Fibroblast of skin of left biceps (primary cell): ENCODE measurements at places on chromosomes 2 and 18.
A peak's percentile ranks its signal among the peaks of the same experiment; 100 is the strongest.

- peak; percentile 48 for DNase-seq
Measured at GRCh38 chr2:212032032-212032431, 506.6 kb downstream of the ERBB4 start.

GRCh38 chr2:167190053-167190452 lies 301.8 kb downstream of the XIRP2 start:
- no peak for DNase-seq

DNA sequence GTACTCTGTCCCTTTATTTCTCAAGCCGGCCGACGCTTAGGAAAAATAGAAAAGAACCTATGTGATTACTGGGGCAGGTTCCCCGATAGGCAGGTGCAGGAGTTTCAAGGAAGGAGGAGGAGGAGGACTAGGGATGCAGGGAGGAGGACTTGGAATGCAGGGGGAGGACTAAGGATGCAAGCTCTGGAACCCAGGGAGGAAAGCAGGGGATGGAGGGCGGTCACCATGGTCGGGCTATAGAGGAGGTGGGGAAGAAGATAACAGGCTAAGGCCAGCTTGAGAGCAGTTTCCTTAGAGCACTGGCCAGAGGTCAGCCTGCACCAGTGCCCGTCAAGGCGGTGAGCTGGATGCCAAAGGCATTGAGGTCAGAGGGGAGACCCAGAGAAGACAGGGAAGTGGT lies 18.7 kb upstream of the B3GNT7 start:
- DNase-seq: no peak

GRCh38 chr2:176066645-176067588 lies 16.8 kb downstream of the EVX2 start:
- no peak for DNase-seq

- no peak for DNase-seq
Measured at GRCh38 chr2:176978921-176979320, 233.7 kb upstream of the HNRNPA3 start.

DNA sequence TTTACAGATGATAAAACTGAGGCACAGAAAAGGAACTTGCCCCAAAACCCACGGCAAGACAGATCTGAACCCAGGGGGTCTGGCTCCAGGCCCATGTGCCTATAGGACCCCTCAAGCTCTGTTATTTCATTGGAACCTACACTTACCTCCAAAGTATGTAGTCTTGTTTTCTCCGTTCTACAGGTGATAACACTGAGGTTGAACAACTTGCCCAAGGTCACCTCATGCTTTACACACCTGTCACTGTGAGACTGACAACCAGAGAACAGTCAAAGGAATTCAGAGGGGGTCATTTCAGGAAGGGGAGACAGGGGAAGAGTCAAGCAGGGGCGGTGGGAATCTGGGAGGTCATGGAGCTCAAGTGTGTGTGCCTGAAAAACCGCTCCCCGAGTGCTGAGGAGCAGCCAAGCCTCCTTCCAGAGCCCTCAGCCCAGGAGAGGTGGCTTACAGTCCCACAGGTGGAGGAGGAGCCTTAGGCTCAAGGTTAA lies 47.7 kb downstream of the SERTAD2 start:
- DNase-seq: no peak

DNA sequence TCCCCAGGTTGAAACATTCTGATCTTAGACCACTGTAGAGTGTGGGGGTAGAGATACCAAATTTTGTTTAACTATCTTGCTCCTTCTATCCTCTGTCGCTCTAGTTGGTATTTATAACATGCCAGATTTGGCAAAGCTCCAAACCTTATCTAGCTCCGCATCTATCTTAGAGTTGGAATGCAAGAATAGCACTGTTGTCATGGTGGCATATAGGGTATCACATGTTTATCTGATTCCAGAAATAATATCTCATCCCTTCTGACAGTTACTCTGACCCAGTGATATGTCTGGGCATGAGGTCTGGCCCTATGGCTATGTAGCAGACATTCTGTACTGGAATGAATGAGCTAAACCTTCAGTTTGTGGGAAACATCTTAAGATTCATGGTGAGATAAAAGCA lies 51.7 kb downstream of the CABYR start:
- DNase-seq: no peak

DNA sequence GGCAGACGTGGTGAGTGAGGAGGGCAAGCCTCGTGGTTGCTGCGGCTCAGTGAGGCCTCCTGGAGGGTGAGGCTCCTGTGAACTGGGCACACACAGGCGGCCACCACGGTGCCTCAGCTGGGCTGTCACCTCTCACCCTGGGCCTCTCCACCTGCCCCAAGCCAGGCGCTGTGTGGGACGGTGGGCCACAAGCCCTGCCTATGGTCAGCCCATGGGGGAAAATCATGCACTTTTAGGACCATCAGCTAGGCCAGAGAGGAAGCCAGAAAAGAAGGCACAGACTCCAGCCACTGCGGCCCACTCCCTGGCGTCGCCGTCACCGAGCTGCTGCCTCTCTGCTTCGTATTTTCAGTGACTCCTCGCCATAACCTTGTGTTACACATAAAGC lies 28.5 kb upstream of the HS6ST1 start:
- DNase-seq: no peak

GRCh38 chr2:103167599-103167998 lies 405.8 kb downstream of the TMEM182 start:
- no peak for DNase-seq

DNA sequence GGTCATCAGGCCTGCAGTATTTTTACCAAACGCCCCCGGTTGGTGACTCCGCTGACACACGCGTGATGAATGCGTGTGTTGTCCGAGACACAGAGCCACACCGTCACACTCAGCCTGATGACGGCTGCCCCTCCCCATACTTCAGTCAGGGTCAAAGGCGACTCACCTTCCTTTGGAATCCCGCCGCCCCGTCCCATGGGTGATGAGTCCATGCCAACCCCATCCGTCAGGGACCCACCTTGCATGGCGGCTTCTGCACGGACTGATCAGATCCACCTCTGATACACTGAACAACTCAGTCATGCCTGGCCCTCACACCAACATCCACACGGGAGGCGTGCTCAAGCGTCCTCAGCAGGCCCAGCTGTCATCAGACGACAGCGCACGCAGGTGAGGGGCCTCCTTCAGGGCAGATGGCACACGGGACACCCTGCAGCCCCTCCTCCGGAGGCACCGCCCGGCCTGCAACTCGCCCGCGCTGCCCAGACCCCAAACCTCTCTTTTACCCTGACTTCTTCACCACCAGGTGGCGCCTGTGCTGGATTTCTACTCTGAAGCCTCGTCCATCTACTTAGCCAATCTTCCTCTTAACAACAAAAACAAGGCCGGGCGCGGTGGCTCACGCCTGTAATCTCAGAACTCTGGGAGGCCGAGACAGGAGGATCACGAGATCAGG lies 89.2 kb downstream of the ZNF516 start:
- DNase-seq: no peak

- peak; percentile 94 for DNase-seq
Measured at GRCh38 chr18:3816610-3817363, 366.8 kb downstream of the TGIF1 start.

- DNase-seq: no peak
Measured at GRCh38 chr18:77223221-77223639, 26.4 kb upstream of the GALR1 start.

DNA sequence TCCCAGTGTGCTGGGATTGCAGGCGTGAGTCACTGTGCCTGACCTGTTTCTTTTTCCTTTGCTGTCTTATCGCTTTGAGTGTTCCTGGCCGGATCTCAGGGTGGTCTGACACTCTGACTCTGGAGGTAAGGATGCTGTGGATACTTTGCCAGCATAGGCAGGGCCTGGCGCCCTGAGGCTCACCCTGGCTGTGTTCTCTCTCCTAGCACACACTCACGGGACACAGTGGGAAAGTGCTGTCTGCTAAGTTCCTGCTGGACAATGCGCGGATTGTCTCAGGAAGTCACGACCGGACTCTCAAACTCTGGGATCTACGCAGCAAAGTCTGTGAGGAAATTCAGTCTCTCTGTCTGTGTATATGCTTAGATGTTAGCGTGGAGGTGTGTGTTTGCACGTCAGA lies 18.0 kb upstream of the SAG start:
- no peak for DNase-seq

DNA sequence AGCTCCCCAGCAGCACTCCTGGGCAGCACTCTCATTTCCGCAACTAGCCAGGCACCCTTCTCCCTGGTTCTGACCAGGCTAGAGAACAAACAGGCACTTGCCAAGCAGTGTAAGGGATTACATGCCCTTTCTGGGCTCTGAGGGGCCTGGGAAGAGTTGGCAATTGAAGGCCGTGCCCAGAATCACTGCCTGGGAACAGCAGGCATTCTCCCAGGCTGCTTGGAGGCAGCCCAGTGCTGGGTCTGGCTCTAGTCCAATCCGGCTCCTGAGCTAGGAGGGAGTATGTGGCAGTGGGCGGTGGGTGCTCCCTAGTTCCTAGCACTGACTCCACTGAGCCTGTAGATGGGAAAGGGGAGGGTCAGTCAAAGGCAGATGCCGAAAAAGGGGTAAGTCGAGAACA lies 34.1 kb upstream of the SP3 start:
- DNase-seq: no peak

GRCh38 chr2:133955169-133955568 lies 298.7 kb upstream of the MGAT5 start:
- no peak for DNase-seq

DNA sequence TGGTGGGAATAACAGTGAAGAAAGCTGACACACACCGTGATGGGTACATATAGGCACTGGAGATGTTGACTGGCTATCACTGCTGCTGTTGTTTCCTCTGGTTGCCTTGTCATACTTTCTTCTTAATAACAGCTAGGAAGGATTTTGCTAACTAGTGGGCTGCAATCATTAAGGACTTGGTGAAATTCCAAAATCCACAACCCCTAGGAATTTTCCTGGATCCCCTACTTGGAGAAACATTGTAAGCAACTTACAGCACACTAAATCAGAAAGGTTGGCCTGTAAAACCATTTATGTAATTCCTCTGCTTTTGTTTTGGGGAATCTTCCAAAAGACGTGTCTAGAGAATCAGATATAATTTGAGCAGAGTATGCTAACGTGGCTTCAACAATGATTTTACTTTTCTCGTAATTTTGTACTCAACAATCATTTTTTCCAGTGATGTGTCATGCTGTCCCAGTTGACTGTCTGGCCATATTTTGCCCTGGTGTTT lies 8.0 kb upstream of the COL3A1 start:
- no peak for DNase-seq

- peak; percentile 12 for DNase-seq
Measured at GRCh38 chr2:20381457-20381856, 30.8 kb upstream of the PUM2 start.

DNA sequence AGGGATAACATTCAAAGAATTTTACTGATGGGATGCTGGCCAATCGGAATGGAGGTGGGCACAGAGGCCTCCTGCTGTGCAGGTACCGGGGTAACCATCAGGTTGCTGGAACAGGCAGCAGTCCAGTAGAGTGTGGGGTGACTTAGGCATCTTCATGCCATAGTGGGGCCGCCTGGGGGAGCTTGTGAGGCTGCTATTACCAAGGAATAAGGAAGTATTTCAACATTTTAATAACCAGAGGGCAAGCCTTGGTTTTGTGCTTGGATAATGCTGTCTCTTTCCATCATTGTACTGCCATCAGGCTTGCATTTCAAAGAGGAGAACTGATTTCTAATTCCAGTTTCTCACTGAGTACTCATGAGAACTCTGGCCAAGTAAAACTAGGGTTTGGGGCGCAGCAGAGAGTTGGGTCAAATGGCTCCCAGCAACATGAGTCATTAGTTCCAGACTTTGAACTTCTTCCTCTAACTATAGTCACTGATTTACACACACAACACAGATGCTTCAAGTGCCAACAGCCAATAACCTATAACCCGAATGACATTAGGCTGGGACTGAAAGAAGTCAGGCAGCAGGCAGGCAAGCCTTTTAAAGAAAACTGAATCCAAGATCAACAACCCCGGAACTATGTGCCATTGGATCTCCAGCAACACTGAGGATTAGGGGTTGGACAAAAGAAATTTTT lies 56.1 kb upstream of the FHL2 start:
- DNase-seq: peak; percentile 41

DNA sequence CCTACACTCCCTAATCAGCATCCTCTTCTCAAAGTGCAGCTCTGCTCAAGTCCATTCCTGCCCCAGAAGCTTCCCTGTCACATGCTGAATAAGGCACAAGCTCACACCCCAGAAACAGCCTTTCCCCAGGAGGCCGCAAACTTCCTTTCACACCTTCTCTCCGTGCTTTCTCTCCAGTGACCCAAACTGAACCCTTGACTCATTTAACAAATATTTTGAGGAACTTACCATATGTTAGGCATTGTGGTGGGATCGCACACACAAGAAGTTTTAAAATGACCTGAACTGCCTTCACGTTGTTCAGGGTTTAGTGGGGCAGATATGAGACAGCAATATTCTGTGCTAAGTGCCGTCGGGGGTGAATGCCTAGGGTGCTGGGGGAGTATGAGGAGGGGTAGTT lies 161.3 kb downstream of the INSIG2 start:
- DNase-seq: peak; percentile 78

GRCh38 chr2:181857483-181857882 lies 34.0 kb upstream of the ITPRID2 start:
- no peak for DNase-seq
